ENCODE measurements at places on chromosomes 5 and 9.

DNA sequence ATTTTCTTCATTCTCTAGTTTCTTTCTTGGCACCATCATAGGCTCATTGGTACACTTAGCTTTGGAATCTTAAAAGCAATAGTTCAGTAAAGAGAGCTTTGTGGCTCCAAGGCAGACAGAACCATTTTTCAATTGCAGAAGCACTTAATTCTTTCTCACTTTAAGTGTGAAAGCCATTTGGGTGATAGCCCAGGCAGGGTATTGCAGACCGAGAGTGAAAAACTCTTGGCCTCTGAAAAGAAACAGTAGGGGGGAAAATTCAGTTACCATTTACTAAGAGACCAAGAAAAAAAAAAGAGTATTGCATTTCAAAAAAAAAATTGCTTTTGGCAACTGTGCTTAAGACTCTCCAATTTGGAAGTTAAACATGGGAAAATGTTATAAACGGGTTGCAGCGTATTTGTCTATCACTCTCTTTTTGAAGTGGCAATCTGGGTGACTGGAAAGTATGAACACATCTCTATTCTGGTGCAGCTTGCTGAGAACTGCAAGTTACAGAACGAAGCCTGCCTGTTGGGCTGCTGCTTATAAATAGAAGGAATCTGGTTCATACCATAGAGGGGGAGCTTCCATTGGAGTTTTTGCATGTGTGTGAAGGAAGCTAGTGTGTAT is 170.5 kb downstream of the TLE4 start:
- no peak for DNase-seq

- no peak for DNase-seq
Observed at GRCh38 chr5:19880859-19881436, 107.1 kb downstream of the CDH18 start.

GRCh38 chr5:38446029-38446522 is 110.4 kb downstream of the LIFR start:
- DNase-seq, result no peak

- no peak for DNase-seq
Observed at GRCh38 chr9:135365013-135365768, 114.4 kb upstream of the PPP1R26 start.

- no peak for DNase-seq
Observed at GRCh38 chr9:136016572-136017288, 55.6 kb upstream of the UBAC1 start.

DNA sequence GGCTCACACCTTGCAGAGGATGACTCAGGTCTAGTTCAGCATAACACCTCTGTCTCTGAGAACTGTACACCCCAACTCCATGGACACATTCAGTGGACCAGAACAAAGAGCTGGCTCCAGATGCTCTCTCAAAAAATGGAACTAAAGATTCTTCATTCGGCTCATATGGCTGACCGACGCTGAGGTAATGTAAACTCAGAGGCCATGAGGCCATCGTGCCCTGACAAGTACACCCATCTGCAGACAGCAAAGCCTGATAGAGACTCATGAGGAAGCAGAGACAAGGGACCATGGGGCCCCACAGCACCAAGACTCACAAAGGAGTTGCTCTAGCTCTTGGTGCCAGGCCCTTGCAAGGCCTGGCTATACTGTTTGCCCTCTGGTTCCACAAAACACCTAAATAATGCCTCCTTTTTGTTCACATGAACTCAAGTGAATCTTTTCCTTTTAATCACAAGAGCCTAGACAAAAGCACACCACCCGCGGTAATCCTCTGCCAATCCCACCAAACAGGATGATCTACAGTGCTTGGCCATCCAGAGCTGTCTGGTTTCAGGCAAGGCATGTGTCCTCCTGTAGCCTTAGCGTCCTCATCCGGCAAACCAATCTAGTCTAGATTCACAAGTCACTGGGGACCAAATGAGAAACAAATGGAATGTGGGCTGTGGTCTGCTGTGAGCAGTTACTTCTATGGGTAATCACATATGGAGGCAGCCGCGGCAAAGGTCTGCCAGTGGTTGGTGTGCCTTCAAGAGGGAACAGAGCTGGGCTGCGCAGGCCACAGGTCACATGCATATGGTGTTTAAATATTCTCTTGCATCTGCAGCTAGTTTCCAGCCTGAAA is 22.7 kb downstream of the MED27 start:
- DNase-seq, result no peak

- no peak for DNase-seq
Observed at GRCh38 chr5:133106761-133107572, 55.2 kb downstream of the HSPA4 start.

DNA sequence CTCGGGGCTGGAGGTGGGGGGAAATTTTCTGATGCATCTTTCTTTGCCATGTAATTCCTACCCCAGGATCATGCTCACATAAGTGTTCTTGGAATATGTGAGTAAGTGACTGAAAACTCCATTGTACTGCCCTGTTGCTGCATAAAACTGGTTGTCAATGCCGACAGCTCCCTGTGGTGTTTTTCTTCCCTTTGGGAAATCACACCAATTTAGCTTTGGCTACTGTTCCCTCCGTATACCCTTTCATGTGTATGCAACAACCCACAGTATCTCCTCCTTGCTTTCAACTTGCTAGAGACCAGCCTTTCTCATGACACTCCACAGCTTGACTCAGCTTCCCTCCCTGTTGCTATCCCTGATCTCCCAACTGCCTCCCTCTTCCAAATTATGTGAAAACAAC is 240.6 kb downstream of the TRIM32 start:
- no peak for DNase-seq

DNA sequence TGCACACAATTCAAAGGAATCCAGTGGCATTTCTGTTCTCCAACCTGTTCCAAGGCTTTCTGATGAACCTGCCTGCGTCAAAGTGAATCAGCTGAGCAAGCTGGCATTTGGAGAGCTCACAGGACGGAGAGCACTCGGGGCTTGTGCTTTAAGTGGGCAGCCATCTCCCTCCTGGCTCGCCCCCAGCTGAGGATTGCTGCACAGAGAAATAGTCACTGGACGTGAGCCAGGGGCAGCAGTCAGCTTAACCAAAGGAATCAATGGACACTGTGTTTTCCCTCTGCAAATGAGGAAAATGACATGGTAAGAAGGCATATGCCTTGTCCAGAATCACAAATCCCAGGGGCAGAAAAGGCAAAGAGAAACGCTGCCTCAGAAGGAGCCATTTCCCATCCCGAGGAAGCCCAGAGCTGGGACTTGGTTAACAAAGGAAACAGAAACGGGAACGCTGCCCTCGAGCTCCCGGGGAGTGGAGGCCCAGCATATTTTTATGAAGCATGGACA is 299.4 kb downstream of the ZSWIM6 start:
- DNase-seq, result no peak

DNA sequence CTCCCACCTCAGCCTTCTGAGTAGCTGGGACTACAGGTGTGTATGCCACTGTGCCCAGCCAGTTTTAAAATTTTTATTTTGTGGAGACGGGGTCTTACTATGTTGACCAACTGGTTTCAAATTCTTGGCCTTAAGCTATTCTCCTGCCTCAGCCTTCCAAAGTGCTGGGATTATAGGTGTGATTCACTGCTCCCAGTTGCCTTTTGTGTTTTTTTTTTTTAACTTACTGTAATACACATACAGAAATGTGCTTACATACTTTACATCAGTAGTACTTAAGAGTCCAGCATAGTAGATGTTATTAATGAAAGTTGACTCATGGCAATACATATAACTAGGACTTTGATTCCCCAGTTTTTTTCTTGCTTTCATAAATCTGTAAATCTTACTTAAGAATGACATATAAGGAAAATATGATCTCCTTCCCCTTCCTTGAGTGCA is 4.7 kb downstream of the MAN2A1 start:
- no peak for DNase-seq

DNA sequence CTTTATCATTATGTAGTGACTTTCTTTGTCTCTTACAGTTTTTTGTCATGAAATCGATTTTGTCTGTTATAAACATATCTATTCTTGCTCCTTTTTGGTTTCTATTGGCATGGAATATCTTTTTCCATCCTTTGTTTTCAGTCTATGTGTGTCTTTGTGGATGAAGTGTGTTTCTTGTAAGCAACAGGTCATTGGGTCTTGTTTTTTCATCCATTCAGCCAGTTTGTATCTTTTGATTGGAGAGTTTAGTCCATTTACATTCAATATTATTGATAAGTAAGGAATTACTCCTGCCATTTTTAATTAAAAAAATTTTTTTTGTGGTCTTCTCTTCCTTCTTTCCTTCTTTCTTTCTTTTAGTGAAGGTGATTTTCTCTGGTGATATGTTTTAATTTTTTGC is 194.1 kb downstream of the GDNF start:
- DNase-seq, result no peak

DNA sequence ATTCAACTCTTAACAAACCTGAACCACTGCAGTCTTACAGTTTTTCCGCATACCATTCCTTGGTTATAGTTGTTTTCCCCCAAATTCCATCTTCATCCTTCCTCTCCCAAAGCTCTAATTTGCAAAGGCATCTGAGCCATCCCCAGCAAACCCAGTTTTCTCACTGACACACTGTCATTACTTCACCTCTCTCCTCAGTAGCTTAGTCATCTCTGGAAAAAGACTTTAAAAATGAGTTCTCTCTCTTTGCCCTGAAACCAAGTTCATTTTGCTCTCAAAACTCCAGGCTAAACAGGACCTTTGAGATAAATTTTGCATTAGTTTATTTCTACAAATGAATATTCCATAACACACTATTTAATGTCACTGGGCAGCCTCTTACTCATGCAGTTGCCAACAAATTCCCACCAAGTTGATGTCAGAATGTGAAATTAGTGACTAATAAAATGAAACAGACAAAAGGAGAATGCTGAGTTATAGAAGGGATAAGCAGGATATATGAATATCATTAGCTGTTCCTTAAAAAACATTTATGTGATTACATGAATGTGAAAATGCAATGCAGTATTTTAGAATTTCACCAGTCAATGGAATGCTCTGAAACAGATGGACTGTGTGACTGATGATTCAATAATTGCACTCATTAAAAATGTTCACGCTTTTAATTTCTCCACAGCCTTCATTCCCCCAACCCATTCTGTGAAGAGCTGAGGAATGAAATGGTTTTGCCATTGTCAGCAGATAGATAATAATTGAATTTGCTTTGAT is 107.4 kb upstream of the DMAC1 start:
- DNase-seq, result no peak

- DNase-seq, result no peak
Observed at GRCh38 chr5:66553916-66554575, 42.1 kb upstream of the MAST4 start.

All from RWPE2 (cell line).